ENCODE measurements at places on chromosomes 12 and 14. TPM values are rescaled to one million over a fixed set of nuclear protein-coding genes. Genes with fewer than 3 reads are reported as not detected.

The RAPGEF3 gene
- 7.0 TPM for total RNA-seq

The FGF23 gene
- not detected for total RNA-seq

The CD27 gene
- not detected for total RNA-seq

The PLXNC1 gene
- 21.1 TPM for total RNA-seq

The CARMIL3 gene
- total RNA-seq = 0.17 TPM

The LUM gene
- 496 TPM for total RNA-seq

The IKZF4 gene
- total RNA-seq = 1.4 TPM

The SLC17A8 gene
- 0.16 TPM for total RNA-seq

The RNASE3 gene
- total RNA-seq = 0.16 TPM

The AQP6 gene
- not detected for total RNA-seq

The CCDC60 gene
- total RNA-seq = not detected

The HCAR1 gene
- under 0.01 TPM for total RNA-seq

The CMA1 gene
- not detected for total RNA-seq

The KLRC4 gene
- not detected for total RNA-seq

The STON2 gene
- total RNA-seq = 4.9 TPM

The KRT81 gene
- under 0.01 TPM for total RNA-seq

The RDH12 gene
- total RNA-seq = 0.16 TPM

The CLEC14A gene
- total RNA-seq = 1.1 TPM

The KIF5A gene
- total RNA-seq = 0.60 TPM

The COX8C gene
- total RNA-seq = not detected

The TMPRSS12 gene
- total RNA-seq = not detected

The MAP3K9 gene
- total RNA-seq = 0.09 TPM

The PRB2 gene
- not detected for total RNA-seq

The AMHR2 gene
- total RNA-seq = not detected

The DICER1 gene
- 16.4 TPM for total RNA-seq

The KERA gene
- not detected for total RNA-seq

The IFI27 gene
- total RNA-seq = 11.0 TPM

Measured in bronchial smooth muscle cell (primary cell).